NCI-H748 treated with DMSO at 0.1 percent for 48 hours (cell line): ENCODE measurements at places on chromosomes 11 and 22.

DNA sequence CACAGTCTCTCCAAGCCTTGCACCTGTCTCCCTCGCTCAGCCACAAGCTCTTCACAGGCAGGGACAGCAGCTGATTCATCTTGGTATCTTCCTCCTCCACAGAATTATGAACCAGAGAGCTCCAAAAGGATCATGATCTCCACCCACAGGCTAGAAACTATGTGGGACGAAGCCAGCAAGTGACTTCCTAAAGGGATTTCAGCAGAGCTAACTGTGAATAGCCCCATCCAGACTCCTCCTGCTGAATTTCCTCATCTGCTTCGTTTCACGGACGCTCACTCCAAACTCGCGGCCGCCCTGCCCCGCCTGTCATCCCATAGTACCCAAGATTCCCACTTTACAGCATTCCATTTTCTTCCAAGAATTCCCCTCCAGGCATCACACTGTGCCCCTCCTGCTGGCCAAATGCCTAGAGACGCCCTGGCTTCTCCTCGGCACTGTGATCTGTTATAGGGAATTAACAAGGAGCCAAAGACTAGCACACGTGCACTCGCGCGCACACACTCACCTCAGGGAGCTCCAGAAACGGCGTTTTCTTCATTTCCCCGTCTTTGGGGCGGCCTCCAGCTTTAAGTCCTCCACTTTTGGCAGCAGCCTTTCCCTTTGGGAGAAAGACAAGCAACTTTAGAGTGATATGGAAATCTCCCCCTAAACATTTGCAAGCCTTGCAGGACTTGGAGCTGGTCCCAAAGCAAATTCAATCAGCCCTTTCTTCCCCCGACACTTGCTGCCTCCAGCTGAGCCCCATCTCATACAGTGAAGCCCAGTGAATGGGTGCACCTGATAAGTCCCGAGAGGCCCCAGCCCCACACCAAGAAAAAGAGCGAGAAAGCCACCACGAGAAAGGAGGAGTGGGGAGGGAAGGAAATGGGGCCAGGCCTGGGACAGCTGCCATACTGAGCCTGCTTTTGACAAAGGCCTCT lies 35.5 kb downstream of the SPATA19 start:
- no peak for DNase-seq

DNA sequence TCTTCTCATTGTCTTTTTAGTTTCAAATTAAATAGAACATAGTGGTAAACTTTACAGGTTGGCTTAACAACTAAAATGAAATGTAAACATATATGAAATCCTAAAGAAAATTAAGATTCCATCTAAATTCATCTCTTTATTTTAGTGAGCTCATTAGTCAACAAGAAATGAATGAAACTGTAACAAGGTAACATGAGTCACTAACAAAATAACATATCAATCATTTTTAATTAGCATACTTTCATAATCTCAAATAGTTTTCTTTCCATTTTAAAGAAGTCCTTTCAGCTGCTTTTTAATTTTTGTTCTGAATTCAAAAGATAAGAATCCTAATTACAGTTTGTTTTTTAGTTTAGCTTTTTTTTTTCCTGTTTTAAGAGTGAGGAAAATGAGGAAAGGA lies 688.6 kb upstream of the TENM4 start:
- no peak for DNase-seq

GRCh38 chr11:84829162-84829561 lies 798.0 kb downstream of the DLG2 start:
- no peak for DNase-seq

DNA sequence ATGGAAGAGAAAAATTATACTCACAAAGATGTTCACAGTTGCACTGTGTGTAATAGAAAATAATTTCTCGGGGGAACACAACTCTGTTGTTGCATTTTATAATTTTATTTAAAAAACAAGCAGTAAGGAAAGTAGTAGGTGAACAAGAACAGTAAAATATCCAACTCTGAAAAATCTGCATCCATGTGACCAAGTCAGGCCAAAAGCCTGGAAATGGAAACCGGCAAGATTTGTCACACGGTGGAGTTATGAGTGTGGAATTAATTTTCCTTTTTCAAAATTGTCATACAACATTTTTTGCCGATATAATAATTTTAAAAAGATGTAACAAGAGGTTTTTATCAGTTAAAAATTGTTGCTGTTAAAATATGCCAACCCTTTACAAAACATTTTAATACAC lies 1421.5 kb downstream of the BRD1 start:
- DNase-seq: no peak

GRCh38 chr22:36384766-36385481 lies 2.8 kb downstream of the MYH9 start:
- DNase-seq: no peak

- DNase-seq: no peak
Measured at GRCh38 chr11:28098257-28098656, 9.7 kb downstream of the KIF18A start.

DNA sequence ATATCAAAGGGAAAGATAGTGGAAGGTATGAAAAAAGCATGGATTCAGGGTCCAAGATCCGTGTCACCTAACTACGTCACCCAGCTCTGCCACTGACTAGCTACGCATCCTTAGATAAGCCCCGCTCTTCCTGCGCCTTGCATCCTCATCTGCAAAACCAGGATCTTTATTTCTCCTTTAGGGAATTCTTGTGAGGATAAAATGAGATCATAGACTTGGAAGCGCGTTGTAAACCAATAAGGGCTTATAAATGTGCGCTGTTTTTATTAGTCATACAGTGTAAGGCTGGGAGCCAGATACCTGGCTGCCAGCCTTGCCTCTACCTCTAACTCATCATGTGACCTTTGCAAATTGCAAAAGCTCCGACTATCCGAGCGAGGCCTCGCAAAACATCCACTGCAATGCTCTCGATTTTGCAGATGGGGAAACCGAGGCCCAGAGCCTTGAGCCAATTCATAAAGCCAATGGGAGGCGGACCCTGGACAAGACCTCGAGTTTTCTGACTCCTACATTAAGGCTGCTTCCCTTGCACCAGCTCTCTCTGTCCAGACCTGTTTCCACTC lies 753 bp downstream of the PRPF19 start:
- DNase-seq: no peak

DNA sequence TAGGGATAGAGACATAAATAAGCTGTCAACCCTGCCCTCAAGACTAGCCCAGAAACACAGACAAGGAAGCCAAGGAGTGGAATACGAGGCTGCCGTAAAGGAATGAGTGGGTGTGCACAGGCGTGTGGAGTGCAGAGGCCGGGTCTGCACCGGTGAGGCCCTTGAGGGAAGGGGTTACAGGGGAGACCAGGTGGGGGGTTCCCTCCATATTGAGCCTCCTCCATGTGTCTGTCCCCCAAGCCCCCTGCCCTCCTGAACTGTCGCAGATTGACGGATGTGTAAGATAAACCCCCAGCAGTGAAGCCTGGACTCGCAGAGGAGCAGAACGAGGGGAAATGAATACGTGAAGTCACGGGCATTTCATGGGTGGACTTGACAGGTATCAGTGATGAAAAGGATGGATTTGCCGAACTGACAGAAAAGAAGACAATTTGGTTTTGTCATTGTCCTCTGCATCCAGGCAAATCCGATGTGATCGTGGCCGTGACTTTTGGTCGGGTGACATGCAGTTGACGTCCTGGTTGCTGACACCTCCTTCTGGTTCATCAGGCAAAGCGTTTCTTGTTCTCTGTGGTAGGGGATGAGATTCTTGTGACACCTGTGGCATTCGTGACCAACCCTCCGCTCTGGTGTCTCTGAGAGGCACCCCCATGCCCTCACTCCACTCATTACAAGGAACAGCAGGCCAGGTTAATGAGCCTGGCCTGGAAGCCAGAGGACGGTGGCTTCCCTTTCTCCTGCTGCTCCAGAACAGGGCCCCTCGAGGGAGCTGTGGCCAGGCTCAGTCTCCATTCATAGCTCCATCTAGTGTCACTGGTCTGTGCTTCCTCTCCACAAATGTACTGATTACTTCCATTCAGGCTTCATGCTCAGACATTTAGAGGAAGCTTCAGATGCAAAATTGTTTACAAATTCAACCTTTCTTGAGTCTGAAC lies 223.1 kb upstream of the B3GAT1 start:
- no peak for DNase-seq

- DNase-seq: no peak
Measured at GRCh38 chr11:17383461-17383860, 5.0 kb downstream of the KCNJ11 start.

DNA sequence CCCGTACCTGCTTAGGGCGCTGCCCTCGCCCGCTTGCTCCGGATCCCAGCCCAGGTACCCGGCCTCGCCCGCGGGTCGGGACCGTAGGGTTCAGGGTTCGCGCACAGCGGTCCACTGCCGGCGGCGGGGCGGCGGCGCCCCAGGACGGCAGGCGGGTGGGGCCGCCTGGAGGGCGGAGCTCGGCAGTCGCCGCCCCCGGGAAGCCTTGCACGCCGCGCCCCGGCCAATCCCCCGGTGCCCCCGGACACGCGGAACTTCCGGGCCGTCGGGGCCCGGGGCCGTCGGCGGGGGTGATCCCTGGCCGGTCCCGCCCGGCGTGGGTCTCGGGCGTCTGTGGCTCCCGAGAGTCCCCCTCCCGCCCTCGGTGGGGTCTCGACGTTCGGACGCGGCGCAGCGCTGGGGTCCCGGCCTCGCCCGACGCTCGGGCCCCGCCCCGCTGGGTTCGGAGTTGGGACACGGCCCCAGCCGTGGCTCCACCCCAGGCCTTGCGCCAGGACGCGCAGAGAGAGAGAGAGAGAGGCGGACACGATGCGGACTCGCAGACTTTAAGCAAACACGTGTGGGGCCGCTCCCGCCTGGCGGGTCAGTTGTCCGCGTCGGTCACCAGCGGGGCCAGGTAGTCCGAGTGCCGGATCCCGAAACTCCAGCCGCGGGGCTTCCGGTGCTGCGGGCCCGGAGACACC lies at the start of gene TYMP:
TYMP (minus strand) TSS at position 116 of the 683 bp plus-strand sequence. CDS start 303 bp downstream, outside the sequence.
- no peak for DNase-seq

DNA sequence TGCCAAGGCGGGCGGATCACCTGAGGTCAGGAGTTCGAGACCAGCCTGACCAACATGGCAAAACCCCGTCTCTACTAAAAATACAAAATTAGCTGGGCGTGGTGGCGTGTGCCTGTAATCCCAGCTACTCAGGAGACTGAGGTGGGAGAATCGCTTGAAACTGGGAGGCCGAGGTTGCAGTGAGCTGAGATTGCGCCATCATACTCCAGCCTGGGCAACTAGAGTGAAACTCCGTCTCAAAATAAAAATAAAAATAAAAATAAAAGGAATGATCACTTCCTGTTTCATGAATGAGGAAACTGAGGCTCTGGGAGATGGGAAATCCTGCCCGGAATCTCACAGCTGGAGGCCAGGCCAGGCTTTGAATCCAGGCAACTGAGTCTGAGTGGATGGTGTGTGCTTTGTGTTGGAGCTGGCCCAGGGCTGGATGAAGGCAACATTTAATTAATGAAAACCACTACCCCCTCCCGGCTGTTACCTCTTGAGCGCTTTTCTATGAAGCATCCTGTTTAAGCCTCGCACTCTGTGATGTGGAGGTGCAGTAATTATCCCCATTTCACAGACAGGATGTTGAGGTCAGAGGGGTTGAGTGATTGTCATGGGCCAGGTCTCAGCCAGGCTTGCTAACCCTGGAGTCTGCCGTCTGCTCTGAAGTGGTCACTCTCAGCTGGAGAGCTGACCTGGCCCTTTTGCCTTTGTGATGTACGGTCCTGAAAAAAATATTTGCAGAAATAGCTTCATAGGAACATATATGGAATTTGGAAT lies 27.8 kb downstream of the LRP5 start:
- DNase-seq: no peak

- no peak for DNase-seq
Measured at GRCh38 chr11:14228356-14228755, 130.6 kb downstream of the RRAS2 start.

DNA sequence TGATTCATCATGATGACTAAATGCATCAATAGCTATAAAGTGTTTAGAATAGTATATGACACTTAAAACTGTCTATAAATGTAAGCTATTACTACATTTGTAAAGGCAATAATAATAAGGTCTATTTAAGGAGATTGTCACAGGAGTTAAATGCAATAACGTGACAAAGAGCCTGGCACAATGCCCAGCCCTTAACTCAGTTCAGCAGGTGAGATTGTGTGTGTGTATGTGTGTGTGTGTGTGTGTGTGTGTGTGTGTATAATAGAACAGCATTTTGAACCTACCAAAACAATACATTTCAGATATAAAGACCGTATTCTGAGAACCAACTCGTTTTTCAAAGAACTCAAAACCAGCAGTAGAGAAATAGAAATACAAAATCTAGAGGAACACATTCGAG lies 177.5 kb downstream of the MYO18B start:
- peak; percentile 89 for DNase-seq

- no peak for DNase-seq
Measured at GRCh38 chr22:31607696-31608095, 54.3 kb downstream of the PISD start.

- DNase-seq: no peak
Measured at GRCh38 chr22:49904040-49904369, 14.2 kb downstream of the ALG12 start.

DNA sequence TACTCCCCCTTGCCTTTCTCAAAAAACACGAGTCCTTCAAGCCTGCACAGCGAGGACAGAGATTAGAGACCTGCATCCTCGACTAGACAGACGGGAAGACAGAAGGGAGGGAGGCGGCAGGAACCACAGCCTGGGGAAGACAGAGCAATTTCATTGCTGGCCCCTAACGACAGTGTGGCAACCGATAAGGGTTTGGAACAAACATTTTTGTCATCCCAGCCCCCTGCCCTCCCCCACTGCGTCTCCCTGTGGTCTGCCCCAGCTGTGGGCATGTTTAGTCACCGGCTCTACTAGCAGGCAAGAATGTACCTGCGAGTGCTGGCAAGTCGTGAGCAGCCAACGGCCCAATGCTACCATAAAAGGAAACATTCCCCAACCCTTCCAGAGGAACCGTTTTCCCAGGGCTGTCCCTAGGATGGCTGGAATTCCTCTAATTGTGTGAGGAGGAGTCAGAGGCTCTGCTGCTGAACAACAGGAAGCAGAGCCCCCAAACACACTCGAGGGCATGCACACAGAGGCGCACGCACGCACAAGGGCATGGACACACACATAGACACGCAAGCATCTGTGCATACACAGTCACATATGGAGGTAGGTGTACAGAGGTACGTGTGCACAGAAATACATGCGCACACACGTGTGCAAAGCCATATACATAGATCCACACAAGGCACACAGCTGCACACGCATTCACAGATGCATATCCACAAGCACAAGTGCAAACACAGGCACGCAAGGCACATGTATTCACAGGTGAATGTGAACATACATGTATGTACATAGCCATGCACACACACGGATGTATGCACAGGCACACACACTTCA lies 58.3 kb downstream of the MYH9 start:
- DNase-seq: no peak

- no peak for DNase-seq
Measured at GRCh38 chr11:115778928-115779650, 274.9 kb upstream of the CADM1 start.

DNA sequence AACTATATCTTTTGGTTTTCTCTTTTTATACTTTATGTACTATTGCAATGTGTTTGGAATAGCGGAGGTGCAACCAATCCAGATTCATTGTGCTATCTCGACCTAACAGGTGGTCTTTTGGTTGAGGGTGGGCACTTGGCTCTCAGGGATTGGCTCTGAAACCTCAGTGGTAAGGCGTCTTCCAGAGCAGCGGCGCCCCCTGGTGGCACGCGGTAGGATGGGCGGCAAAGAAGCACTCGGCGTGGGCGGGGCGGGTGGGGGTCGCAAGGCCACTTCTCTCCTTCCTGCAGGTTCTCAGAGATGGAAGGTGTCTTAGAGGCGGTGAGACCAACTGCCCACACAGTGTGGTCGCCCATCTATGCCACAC lies 19.2 kb upstream of the PLET1 start:
- DNase-seq: peak; percentile 22
